ENCODE measurements at places on chromosomes 7 and 10. TPM values are rescaled to one million over a fixed set of nuclear protein-coding genes. Genes with fewer than 3 reads are reported as not detected.

GRCh38 chr10:73634421-73634820 lies 6.9 kb downstream of the MYOZ1 start:
- no peak for DNase-seq

Gene NRCAM
- polyA plus RNA-seq, result 20.0 TPM

Gene ST8SIA6
- polyA plus RNA-seq, result 1.1 TPM

Gene MYPN
- polyA plus RNA-seq, result 0.09 TPM

DNA sequence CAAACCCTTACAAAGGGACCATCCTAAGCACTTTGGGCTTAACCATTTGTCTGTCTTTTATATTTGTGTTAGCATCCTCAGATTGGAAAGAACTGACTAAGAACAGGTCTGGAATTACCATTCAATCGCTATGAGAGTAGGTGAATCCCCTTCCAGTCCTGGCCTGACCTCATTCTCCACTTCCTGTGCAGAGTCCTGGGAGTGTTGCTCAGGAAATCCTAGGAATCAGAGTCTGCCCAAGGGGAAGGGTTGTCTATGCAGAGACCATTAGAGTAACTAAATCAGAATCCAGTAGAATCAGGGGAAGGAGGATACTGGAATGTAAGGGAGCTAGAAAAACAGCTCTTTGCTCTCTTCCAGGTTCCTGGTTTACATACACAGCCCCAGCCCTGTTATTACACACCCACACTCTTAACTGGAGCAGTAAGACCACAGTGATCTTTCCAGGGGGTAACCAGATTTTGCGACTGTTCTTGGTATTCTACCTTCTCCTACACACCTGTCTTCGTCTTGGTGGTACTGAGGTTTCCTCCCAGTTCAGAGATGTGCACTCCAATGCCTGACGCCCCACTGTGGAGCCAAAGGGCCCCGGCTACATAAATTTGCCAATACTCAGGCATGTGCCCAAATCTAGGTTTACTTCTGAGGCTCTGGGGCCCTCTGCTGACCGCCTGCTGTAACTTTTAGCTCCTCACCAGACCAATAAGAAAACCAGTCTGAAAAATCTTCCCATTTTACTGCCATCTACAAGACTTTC lies 103.7 kb downstream of the RNF216 start:
- DNase-seq, result no peak
